ENCODE measurements at places on chromosomes 7 and 10.

DNA sequence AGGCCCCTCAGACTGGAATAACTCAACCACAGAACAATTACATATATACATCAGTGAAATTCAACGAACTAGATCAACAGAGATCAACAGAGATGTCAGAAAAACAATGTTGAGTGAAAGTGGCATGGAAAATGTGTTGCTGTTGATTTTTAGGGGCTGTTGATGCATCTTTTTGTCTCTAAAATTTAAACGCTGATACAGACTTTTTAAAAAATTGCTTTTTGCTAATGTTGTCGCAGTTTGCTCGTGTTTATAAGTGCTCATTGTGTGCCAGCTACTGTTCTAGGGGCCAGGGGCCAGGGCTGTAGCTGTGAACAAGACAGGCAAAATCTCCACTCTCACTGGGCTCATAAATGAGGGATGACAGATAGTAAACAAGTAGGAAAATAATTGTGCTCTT lies 18.3 kb downstream of the TMEM248 start:
- DNase-seq, result no peak

GRCh38 chr10:88190123-88190522 lies 326.7 kb downstream of the PTEN start:
- no peak for DNase-seq

GRCh38 chr10:84563868-84564267 lies 235.5 kb downstream of the CCSER2 start:
- DNase-seq, result no peak

DNA sequence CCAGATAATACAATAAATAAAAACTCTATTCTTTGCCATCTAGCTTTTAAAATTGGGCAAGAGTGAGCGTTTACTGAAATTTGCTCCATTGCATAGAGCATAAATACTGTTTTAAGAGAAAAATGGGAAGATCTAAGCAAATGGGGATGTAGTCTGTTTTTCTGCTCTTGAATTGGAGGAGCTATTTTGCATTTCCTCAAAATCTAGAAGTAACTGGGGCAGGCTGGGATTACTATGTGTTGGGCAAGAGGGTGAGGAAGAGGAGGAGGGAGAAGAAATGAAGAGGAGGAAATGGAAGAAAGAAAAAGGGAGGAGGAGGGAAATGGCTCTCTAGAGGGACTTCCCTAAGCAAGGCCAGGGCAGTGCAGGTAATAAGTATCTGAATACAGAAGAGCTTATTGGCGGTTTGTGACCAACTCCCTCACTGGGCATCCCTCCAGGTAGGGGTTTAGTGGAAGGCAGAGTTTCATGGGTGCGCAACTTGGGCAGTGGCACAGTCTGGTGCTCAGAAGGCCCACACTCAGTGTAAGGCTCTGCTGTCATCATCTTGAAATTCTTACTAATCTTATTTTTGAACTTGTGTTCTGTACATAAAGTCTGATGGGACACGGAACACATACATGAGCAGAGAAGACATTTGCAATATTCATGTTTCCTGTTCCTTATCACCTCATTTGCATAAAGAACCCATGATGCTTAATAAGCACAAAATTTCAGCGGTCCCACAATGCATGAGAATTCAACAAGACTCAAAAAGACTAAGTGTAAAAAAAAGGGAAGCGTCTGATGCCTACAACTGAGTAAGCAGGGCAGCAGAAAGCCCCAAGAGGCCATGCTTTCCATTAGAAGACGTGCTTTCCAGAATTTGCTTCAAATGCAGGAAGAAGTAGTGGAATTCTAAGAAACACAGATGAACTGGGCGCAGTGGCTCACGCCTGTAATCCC lies 116.9 kb downstream of the EVX1 start:
- DNase-seq, result no peak

GRCh38 chr10:128463991-128464760 lies 338.0 kb upstream of the MKI67 start:
- peak; percentile 38 for DNase-seq

DNA sequence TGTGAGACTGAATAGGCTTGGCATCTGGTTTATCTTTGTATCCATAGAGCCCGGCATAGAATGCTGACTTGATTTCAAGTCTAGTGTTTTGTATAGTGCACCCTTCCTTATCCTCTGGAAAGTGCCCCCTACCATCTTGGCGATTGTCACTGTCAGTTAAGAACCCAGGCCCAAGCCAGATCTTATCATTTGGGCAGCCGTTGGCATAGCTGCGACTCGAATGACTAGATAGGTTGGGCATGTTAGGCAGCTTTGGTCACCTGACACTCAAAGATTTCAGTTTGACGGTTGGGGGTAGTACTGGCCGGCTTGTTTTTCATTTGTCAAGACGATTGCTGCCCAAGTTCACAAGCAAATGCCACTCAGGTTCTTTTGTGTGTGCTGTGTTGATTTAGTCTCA lies 6.6 kb downstream of the NIPSNAP2 start:
- DNase-seq, result peak; percentile 54

DNA sequence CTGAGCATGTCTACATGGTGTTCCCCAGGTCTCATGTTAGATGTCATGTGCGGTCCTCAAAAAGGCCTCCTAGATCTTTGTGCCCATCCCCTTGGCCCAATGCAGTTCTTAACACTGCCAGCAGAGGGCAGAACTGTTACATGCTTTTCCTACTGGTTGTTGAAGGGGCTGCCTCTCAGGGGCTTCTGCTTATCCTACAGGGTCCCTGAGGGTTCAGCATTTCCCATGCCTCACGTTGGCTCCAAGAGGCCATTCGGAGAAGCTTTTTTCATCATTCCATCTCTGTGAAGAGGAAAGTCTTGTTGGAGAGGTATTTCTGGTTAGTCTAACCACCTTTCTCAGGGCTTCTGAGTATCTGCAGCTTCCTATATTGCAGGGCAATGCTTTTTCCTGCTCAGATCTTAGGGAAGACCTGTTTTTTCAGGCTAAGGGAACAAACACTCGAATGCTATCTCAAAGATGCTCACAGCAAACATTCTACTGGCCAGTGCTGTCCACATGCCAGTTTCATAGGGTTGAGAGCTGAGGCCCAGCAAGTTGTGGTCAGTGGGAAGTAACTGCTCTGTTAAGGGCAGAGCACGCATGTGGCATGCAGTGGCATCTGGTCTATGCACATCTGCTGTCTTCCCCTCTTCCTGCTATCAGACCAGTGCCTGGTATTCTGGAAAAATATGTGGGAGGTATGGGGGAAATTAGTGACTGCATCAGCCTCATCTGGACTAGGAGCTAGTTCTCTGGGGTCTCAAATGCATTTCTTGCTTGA lies 31.5 kb downstream of the MBL2 start:
- peak; percentile 37 for DNase-seq

- DNase-seq, result peak; percentile 98
These were observed 107.2 kb upstream of the LYZL2 start for GRCh38 chr10:30736685-30737232.
